ENCODE measurements at places on chromosomes 6 and 20.

DNA sequence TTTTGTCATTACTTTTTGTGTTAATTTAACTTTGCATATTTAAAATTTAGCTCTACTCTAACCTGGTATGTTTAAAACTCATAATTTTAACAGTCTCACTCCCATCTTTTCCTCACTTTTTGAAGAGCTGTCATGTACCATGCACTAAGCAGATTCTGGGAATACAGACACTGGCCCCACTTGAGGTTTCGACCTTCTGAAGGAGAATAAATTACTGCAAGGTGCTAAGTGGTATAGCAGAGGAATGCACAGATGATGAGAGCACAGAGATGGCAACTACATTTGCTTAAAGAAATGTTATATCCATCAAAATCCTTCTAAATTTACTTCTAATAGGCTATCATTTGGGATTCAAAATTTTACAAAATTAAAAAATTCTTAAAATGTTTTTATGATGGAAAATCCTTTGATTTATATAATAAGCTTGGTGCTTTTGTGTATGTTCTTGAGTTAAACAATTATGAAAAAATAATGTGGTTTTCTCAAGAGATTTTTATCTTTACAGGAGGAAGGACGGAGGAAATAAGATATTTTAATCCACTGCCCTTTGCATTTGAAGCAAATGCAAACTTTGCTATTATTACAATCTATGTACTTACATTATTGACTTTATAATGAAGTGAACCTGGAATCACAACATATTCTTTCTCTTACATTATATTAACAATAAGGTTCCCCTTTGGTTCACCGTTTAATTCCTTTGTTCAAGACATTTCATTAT, 79.3 kb downstream of the AHI1 start:
- no peak for DNase-seq

DNA sequence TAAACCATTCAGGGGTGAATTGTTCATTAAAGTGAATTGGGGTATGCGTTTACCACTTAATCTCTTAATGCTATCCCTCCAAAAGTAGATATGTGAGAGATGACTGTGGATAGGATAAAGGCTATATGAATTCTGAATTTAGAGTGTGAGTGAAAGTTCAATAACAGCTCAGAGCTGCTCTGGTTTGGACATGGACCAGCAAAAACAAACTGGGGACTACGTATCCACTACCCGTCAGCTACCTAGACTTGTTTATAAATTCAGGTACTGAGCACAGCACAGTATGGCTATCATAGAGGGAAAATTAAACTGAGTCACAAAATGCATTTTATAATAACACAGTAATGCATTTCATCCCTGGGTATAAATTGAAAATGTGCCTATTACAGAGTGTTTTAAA, 44.4 kb downstream of the HDDC2 start:
- DNase-seq, result no peak

GRCh38 chr20:58923117-58923712, 57.8 kb upstream of the NELFCD start:
- DNase-seq, result no peak

- no peak for DNase-seq
Observed at GRCh38 chr6:159267165-159267564, 98.0 kb downstream of the FNDC1 start.

DNA sequence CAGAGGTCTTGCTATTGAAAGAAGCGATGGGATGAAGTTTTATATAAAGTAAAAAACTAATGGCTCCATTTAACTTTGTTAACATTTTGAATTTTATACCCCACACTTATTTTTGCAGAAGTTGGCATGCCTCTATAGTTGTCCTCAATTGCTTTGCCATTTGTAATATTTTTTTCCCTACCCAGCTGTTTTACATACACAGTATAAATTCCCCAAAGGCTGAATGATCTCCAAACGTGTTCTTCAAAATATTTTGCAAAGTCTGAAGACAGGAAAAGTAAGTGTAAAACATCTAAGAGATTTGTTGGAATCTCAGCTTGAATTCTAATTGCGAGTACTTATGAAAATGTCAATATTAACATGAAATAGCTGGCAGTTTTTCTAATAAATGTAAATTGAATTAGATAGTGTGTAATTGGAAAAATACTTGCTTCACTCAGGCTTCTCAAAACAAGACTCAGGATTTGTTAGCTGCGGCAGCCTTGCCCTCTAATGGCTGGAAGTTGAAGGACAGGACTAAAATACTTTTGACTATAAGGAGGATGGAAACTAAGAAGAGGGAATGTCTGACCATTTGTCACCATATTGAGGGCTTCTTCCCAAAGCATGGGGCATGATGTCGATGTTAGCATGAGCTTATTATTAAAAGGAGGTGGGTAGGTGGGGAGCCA, 226.8 kb downstream of the UST start:
- DNase-seq, result no peak

DNA sequence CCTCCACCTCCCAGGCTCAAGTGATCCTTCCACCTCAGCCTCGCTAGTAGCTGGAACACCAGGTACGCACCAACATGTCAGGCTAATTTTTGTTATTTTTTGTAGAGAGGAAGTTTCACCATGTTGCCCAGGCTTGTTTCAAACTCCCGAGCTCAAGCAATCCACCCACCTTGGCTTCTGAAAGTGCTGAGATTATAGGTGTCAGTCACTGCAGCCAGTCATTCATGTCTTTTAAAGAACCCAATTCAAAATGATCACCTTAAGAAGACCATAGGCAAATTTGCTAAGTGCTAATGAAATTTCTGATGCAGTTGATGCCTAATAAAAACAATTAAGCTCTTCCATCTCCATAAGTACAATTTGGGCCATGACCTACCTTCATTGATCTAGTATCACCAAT, 2.6 kb upstream of the VNN2 start:
- no peak for DNase-seq

DNA sequence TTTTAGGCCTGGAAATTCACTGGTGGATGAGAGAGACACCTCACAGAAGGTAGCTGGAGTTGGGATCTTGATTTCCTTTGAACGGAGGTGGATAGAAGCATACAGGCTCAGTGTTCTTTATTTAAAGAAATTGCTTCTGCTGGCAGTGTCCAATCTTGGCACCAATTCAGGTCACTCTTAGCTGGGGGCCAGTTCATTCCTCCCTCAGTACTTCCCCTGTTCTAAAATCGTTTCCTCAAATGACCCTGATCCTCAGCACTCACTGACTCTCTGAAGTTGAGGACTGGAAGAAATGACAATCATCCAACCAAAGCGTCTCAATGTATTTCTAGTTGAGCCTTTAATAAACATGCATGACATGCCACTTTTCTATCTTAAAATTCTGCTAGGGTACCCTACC, 472.5 kb upstream of the BTBD3 start:
- DNase-seq, result no peak

- DNase-seq, result no peak
Observed at GRCh38 chr6:12049165-12049564, 37.1 kb downstream of the HIVEP1 start.

- DNase-seq, result no peak
Observed at GRCh38 chr6:3415082-3415453, 41.8 kb downstream of the SLC22A23 start.

- DNase-seq, result no peak
Observed at GRCh38 chr6:150544793-150545192, 54.9 kb upstream of the PLEKHG1 start.

GRCh38 chr20:1577906-1578305, 20.4 kb upstream of the SIRPD start:
- DNase-seq, result no peak

GRCh38 chr20:33697129-33697528, 10.9 kb upstream of the E2F1 start:
- no peak for DNase-seq

DNA sequence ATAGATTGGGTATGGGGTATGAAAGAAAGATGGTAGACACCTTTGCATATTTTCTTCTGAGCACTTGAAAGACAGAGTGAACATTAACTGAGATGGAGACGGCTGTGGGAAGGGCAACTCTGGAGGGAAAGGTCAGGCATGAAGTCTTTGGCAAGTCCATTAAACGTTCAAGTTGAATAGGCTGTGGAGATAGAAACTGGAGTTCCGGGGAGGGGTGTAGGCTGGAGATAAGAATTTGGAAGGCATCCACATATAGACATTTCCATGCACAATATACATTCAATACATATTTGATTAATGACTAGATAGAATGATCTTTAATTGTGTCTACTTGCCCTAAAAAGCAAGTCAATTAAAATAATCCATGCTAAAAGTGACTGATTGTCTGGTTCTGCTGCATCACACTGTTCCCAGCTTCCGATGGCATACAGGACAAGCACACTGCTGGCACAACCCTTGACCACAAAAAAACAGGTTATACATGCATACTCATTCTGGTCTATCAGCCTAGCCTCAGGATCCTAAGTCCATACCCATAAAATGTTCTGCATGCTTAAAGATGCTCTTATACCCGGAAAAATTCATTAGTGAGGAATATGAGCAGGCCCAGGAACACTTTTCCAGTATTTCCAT, 1.9 kb upstream of the MYLK4 start:
- no peak for DNase-seq

DNA sequence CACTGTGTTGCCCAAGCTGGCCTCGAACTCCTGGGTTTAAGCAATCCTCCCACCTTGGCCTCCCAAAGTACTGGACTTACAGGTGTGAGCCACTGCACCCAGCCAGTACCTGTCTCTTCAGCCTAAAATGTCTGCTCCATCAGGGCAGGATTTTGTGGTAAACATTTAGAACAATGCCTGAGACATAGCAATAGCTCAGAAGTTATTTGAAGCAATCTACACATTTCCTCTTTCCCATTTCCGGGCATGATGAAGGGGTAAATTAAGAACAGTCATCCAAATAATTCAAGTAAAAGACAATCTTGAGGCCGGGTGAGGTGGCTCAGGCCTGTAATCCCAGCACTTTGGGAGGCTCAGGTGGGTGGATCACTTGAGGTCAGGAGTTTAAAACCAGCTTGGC, 69.0 kb upstream of the ZNF217 start:
- DNase-seq, result no peak

Data from NCI-H1436 treated with DMSO at 0.1 percent for 48 hours (cell line).